ENCODE measurements at places on chromosomes 4 and X.

GRCh38 chr4:99207911-99208718, 10.9 kb downstream of the ADH6 start:
- DNase-seq: no peak

DNA sequence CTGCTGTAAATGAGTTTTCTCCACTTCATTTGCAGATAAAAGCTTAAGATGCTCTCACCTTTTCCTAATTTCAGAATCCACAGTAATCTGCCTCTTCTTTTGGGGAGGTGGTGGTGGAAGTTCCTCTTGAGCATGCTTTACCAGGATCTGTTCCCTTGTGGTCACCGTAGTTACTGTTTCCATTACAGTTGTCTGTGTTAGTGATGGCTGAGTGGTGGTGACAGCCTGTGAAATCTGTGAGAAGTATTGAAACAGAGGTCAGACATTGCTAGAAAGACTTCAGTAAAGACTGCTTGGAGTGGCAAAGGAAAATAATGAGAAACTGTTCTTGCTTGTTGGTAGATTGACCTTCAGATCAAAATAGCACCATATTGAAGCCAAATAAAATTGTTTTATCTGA, 666.2 kb downstream of the DMD start:
- no peak for DNase-seq

- DNase-seq: no peak
Measured at GRCh38 chrX:144637731-144638130, 609.6 kb upstream of the SPANXN1 start.

DNA sequence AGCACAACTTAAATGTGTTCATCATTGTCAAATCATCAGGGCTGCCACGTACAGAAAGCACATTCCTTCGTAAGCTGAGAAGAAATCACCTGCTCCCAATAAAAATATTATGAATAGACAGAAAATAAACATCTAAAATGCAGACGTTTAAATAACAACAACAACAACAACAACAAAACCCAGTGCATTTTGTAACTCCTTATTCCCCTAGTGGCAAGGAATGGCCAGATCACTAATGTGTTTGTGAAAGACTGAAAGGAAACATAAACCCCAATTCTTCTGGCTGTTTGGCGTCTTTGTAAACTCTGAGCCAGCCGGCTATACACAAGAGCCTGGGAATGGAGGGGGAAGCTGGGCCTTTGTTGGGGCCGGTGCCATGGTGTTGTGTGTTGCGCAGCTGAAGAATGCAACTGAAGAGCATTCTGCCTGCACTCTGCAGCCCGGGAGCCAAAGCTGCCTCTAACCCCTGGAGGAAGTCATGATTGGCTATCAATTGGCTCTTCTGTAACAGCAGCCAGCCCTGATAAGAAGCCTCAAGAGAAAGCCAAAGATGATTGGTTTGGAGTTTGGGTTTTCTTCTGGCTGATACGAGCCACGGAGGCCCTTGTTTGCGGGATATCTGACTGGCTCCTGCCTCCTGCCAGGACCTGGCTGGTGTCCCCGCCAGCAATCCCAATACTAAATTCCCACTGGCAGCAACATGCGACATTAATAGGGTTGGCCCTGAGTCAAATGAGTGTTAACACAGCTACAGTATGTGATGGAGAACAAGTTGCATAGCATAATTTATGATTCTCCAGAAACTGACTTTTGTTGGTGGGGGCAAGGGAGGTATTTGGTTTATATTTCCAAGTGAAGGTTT, 89.7 kb upstream of the TFDP3 start:
- no peak for DNase-seq

DNA sequence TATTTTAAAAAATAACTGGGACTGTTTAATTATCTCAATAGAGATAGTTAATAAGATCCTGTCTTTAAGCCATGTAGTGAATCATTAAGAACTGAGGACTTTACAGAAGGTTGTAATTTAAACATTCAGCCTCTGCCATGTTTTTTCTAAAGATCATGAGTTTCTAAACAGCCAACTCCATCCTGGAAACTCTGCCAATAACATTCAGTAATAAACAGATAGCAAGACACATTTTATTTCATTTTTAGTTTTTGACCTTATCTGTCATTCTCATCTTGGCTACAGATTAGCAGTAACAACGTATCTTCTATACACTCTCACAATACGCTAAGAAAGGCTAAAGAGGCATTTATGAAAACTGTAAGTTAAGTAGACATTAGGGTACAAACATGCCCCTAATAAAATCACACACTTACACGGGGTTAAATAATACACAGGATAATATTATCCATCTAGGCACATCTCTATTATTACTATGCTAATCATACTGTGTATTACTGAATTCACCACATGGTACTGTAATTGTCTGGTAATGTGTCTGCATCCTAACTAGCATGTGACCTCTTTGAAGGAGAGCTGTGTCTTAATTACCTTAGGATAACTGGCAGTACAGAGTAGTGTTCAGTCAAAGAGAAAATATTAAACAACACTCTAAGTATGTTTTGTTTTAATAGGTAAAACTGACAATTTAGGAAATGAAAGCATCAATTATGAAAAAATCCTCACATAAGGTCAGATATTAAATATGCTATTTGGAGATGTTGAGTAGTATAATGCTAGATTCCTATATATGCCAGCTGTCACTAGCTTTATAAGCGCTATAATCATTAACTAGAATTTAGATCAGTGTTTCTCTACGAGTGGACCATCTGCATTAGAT, 122.4 kb upstream of the NAP1L5 start:
- no peak for DNase-seq

- DNase-seq: no peak
Measured at GRCh38 chr4:96775501-96775900, 935.6 kb downstream of the PDHA2 start.

GRCh38 chr4:31106419-31106818, 386.2 kb downstream of the PCDH7 start:
- no peak for DNase-seq

DNA sequence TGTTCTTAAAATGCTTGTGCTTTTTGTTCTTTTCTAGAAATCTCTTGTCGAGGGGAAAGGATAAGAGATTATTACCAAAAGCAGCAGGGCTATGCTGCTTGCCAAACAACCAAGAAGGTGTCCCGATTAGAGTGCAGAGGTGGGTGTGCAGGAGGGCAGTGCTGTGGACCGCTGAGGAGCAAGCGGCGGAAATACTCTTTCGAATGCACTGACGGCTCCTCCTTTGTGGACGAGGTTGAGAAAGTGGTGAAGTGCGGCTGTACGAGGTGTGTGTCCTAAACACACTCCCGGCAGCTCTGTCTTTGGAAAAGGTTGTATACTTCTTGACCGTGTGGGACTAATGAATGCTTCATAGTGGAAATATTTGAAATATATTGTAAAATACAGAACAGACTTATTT, 81.5 kb upstream of the PACRGL start:
- DNase-seq: no peak

All from inflammatory macrophage (primary cell).